ENCODE measurements at places on chromosomes 7 and 10.

- DNase-seq = no peak
Measured at GRCh38 chr10:79482741-79483140, 29.6 kb upstream of the EIF5AL1 start.

GRCh38 chr10:23439961-23440889 lies 1.4 kb downstream of the OTUD1 start:
- no peak for DNase-seq

GRCh38 chr7:69962186-69963065 lies 364.2 kb downstream of the AUTS2 start:
- DNase-seq = peak; percentile 73

GRCh38 chr10:101529207-101529606 lies 58.9 kb downstream of the POLL start:
- no peak for DNase-seq

GRCh38 chr10:43202224-43202656 lies 64.0 kb downstream of the CSGALNACT2 start:
- DNase-seq = no peak

DNA sequence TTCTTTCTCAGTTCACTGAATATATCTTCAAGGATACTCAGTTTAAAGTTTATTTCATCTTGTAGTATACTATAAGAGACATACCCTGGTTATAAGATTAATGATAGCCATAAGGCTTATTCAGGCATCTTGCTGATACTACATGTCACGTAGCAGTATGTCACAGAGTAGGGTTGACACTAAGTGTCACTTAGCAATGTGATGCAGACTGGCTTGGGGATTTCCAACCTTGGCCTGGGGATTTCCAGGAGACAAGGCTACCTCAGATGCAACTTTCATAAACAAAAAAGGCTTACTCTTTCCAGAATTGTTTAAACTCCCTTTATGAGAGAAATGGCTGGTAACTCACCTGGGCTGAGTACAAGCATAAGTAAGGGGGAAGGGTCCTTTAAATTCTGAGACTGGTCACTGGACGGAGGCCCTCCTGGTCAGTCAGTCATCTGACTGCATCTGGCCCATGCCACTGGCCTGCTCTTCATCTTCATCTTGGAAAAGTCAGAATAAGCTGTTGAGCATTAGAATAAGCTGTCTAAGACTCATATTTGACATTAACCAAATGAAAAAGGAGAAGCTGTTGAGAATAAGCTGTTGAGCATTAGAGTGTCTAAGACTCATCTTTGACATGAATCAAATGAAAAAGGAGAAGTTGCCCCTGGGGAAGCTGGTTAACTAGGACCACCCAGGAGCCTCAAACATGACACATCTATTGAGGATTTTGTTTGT lies 9.5 kb downstream of the SLC13A1 start:
- DNase-seq = no peak

- no peak for DNase-seq
Measured at GRCh38 chr7:155930061-155930460, 117.8 kb upstream of the SHH start.

- DNase-seq = no peak
Measured at GRCh38 chr10:56383806-56384205, 22.7 kb upstream of the ZWINT start.

- DNase-seq = no peak
Measured at GRCh38 chr7:92226981-92227380, 18.7 kb downstream of the KRIT1 start.

DNA sequence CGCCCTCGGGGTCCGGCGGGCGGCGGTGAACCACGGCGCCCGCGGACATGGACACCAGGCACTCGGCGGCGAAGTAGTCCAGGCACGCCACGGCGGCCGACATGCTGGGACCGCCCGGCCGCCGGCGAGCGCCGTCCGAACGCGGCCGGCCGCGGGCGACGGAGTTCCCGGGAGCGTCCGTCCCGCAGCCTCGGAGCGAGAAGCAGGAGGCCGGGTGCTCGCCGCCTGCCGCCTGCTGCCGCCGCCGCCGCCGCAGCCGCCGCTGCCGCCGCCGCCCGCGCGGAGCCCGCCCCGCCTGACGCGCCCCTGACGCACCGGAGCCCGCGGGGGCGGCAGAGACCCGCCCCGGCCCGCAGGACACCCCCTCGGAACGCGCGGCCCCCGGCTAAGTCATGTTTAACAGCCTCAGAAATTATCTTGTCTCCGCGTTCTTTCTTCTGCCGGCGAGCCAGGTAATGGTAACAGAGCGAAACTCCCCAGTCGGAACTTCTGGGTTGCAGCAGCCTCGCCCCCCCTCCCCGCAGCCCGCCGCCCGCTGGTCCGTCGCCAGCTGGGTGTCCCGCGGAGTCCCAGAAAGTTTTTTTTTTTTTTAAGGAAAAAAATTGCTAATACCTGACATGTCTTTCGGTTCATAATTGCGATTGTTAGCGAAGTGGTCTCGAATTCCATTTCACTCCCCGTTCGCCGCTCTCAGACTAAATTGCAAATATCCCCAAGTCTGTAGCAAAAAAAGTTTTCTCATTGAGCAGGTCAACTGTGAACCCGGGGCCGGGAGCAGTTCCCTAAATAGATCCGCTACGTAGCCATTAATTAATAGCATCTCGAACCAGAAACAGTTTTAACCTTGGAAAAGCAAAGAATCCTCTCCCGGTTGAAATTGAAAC lies at the start of gene KLF14:
Gene KLF14, minus strand, starts transcription at position 277 of the 884 bp plus-strand sequence. Its CDS starts 174 bp downstream, at position 103.
- DNase-seq = no peak

DNA sequence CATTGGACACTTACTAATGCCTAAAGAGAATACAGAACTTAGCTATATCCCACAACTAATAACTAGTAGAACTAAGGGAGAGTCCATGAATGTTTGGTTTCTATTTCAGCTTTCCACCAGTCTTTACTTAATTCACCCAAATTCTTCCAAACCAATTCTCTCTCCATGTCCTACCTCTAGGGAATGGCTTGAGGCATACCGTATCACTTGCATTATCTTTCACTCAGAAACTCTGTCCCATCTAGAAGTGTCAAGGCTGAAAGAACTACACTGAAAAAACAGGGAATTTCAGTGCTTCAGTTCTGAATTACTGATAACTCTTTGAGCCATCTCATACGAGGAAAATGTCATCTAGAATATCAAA lies 758 bp downstream of the TMEM168 start:
- DNase-seq = no peak

- DNase-seq = no peak
Measured at GRCh38 chr7:78562191-78562590, 763.6 kb downstream of the PHTF2 start.

GRCh38 chr7:116138202-116138801 lies 72.0 kb upstream of the TES start:
- DNase-seq = peak; percentile 8

DNA sequence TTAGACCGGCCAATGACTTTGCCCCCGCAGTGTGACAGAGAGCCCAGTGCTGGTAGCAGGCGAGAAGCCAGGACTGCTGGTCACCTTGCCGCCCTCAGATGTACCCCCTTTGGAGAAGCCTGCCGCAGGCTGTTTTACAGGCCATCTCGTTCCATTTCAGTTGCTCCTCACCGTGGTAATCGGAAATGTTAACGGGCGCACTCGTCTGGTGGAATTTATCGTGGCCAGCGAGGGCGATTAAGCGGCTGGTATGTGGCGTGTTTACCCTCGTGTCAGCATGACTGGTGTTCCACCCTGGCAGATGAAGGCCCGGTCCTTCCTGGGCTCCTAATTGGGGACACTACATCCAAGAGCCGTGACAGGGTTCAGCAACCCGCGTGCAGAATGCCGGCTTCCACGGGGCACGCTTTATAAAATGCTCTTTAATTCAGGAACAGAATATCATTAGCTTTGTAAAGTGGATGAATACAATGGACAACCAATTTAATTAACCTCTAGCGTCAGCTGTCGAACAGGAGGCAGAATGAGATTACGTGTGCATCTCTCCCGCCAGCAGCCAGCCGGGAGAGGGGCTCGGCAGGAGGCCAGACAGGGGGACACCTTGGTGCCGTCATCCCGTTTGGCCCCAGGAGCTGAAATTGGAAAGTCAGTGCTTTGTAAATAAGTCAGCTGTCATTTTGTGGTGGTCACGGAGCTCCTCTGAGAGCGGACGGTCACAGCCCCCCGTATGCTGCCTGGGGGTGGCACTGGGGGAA lies 108.3 kb downstream of the NKX6-2 start:
- DNase-seq = no peak

DNA sequence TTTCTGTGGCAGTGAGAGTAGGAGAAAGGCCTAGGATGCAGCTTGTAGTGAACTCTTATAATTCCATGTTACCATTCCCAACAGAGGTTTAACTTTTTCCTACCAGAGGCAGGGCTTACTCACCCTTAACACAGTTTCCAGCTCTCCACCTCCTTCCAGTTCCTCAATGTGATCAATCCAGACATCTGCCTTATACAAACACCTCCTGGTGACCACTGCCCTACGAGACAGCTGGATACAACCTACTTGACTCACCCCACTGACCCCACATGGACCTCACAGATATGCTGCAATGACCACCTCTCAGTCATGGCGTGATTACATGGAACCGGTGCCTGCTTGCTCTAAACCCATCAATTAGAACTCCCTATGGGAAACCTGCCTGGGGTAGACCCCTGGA lies 326.5 kb downstream of the TNS3 start:
- DNase-seq = no peak

- no peak for DNase-seq
Measured at GRCh38 chr7:144489504-144489903, 86.0 kb upstream of the NOBOX start.

GRCh38 chr7:139427788-139428187 lies 55.7 kb downstream of the KLRG2 start:
- DNase-seq = no peak

GRCh38 chr10:70785190-70785589 lies at the start of gene TBATA:
Gene TBATA, minus strand, starts transcription at chr10:70785377. Its CDS starts 1,998 bp downstream, at chr10:70783379.
- no peak for DNase-seq

DNA sequence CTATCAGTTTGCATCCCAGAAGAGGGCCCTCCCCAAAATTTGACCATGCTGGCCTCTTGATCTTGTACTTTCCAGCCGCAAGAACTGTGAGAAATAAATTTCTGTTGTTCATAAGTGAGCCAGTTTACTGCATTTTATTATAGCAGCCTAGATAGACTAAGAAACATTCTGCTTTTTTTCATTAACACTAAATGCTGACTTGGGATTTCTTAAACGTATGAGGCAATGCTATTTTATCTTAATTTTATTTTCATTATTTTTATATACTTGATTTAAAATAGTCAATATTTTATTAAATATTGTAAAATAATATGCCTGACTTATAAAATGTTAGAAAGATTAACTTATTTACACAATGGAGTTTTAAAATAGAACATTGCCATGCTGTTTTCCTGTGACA lies 341.8 kb upstream of the CNTNAP2 start:
- DNase-seq = no peak

DNA sequence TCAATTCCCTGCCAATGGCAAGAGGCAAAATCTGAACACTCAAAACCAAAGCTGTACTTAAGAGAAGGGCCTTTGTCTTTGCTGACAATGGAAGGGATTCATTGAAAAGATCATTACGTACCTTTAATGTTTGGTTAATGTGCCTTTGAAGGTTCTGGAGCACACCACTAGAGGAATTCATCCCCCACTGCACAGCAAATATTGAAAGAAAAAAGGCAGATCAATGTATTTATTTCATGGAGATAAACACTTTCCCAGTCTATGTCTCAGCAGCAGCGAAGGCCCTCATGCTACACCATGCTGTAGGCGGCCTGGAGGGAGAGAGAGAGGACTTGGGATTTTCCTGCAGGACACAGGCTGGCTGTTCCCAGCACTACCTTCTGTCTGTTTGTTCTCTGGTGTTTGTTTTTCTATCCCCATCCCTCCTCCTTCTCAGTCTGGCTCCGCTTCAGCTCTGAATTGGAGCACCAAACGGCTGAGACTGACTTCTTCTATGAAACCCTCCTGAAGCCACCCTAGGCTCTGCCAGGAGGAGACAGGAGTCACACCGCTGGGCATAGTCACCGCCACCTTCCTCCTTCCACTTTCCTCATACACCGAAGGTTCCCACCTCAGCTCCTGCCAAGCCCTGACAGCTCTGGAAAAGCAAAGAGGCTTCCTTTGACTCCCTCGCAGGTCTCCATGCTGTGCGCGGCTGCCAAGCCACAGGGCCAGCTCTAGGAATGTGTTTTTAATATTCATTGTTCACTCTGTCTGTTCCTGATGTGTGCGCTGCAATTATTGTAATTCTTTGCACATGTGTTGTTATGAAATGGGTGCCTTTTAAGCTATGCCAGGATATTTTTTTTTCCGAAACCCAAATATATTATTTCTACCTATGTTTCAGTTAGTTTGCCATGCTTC lies 301.5 kb downstream of the FZD1 start:
- DNase-seq = peak; percentile 86

DNA sequence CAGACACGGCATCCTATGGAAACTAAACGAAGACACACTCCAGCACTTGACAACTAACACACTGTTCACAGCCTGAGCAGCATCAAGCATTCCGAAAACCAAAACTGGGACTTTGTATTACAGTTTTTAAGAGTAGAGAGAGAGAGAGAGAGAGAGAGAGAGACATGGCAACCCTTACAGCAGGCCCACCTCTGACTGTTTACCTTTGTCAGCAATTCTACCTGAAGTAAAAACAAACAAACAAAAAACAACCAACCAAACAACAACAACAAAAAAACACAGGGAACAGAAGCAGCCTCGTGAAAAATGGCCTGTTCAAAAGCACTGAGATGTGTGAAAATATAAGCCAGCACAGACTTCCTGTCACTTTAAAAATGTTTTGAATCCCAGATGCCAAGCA lies 118.0 kb downstream of the SPAG6 start:
- no peak for DNase-seq

DNA sequence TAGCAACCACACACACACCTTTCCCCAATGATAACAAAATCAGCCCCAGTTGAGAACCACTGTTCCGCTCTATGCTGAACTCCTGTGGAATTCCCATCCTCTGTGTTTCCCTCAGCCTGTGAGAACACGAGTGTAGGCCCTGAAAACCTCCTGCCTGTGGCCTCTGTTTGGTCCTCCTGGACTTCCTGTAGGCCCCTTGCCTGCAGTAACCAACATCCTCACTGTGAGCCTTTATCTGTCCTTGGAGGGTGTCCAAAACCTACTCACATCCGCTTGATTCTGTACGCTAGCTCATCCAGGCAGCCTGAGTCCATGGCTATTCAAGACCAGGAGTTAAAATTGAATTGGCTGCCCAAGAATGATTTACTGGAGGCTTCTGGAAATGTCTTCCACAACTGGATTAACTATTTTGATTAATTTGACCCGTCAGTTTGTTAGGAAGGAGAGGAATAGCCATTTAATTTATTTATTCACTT lies 149.8 kb downstream of the AKR1D1 start:
- peak; percentile 32 for DNase-seq

Measured in NCI-H1092 (cell line).